ENCODE measurements at places on chromosomes 5 and 9.

GRCh38 chr9:114164191-114164794 is 9.0 kb downstream of the COL27A1 start:
- DNase-seq = no peak
- no peaks in the 10 kb centered on the region for H3K36me3 ChIP-seq
- no peaks in the 10 kb centered on the region for H3K27me3 ChIP-seq
- no peak overlapping the region for H3K27ac ChIP-seq
- H3K4me3 ChIP-seq = no peak overlapping the region

DNA sequence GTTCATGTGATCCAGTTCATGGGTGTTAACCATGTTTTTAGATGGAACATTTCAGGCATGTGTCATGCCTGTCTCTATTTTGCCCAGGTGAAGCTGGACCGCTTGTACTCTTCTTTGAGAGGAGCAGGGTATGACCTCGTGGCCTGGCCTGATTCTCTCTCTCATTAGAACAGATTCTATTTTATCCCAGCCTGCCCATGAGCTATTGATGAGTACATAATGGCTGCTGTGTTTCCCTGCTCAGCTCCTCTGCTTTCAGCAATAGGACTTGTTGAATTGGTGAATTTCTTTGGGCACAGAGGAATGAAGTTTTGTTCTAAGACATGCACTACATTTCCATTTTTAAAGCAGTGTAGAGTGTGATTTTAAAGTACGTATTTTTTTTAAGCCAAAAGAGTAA is 86.2 kb downstream of the HACD4 start:
- H3K27ac ChIP-seq = no peak overlapping the region
- no peak for DNase-seq
- H3K4me3 ChIP-seq = no peak overlapping the region
- no peaks in the 10 kb centered on the region for H3K27me3 ChIP-seq
- no peaks in the 10 kb centered on the region for H3K36me3 ChIP-seq

- no peak for DNase-seq
- H3K27me3 ChIP-seq = no peaks in the 10 kb centered on the region
- no peaks in the 10 kb centered on the region for H3K36me3 ChIP-seq
- no peak overlapping the region for H3K27ac ChIP-seq
- H3K4me3 ChIP-seq = no peak overlapping the region
These were observed 20.9 kb upstream of the HAPLN1 start for GRCh38 chr5:83741571-83741970.

- H3K27ac ChIP-seq = peak overlapping the region; percentile 69
- H3K36me3 ChIP-seq = peaks cover 4% of the 10 kb centered on the region
- DNase-seq = no peak
- H3K4me1 ChIP-seq = peaks cover 85% of the 10 kb centered on the region
- H3K27me3 ChIP-seq = no peaks in the 10 kb centered on the region
These were observed 12.2 kb downstream of the TNIP1 start for GRCh38 chr5:151068433-151069197.

DNA sequence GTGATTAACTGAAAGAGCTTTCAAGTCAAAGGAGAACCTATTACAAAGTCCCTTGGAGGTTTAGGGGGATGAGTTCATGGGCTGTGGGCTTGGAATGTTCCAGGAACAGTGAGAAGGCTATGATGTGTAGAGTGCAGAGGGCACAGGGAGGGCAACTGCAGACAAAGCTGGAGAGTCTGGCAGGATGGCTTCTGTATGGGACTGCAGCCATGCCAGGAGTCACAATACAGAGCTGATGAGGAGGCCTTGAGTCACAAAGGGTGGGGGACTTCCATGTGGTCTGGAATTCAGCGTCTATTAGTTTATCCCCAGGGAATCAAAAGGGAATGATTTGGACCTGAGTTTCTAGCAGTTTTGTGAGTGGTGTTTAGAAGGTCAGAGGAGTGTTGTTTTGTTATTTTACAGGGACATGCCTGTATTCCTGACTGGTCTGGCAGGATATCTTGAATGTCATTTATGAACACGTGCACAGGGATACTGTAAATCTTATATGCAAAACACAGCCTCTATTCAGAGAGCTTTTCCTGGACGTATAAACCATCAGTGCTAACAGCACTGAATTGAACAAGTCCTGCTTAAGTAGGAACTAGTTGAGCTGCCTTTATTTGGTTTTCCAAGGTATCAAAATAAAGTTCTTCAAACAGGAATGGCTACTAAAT is 14.3 kb upstream of the TEK start:
- no peak overlapping the region for H3K27ac ChIP-seq
- no peaks in the 10 kb centered on the region for H3K36me3 ChIP-seq

- H3K27ac ChIP-seq = no peak overlapping the region
- DNase-seq = no peak
- no peaks in the 10 kb centered on the region for H3K36me3 ChIP-seq
- H3K4me1 ChIP-seq = peaks cover 20% of the 10 kb centered on the region
These were observed 110.2 kb upstream of the PCA3 start for GRCh38 chr9:76654051-76654461.

- no peak overlapping the region for H3K27ac ChIP-seq
- H3K4me3 ChIP-seq = no peak overlapping the region
- DNase-seq = no peak
- H3K27me3 ChIP-seq = no peaks in the 10 kb centered on the region
These were observed 104.8 kb downstream of the GABBR2 start for GRCh38 chr9:98603821-98604383.

GRCh38 chr5:56535347-56535746 is 280.0 kb upstream of the MAP3K1 start:
- no peaks in the 10 kb centered on the region for H3K27me3 ChIP-seq
- no peak overlapping the region for H3K4me3 ChIP-seq
- DNase-seq = no peak
- no peaks in the 10 kb centered on the region for H3K4me1 ChIP-seq
- H3K27ac ChIP-seq = no peak overlapping the region

DNA sequence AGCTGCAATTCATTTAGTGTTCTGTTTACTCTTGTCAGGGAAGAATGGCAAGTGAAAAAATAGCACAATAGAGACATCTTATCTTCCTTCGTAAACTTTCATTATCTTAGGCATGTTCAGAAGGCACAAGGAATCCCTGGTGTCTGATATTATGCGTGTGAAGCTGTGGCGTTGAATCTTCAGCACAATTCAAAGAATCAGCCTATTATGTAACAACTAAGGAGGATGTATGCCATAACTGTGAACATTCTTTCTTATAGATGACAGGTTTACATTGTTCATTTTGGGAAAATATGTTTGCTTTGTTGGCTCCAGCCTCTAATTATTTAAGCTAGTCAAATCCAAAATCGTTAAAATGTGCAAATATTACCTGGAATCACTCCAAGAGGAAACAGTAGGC is 446.1 kb downstream of the ANXA1 start:
- DNase-seq = no peak
- H3K36me3 ChIP-seq = no peaks in the 10 kb centered on the region
- H3K4me3 ChIP-seq = no peak overlapping the region
- no peak overlapping the region for H3K27ac ChIP-seq
- no peaks in the 10 kb centered on the region for H3K4me1 ChIP-seq
- H3K27me3 ChIP-seq = no peaks in the 10 kb centered on the region

DNA sequence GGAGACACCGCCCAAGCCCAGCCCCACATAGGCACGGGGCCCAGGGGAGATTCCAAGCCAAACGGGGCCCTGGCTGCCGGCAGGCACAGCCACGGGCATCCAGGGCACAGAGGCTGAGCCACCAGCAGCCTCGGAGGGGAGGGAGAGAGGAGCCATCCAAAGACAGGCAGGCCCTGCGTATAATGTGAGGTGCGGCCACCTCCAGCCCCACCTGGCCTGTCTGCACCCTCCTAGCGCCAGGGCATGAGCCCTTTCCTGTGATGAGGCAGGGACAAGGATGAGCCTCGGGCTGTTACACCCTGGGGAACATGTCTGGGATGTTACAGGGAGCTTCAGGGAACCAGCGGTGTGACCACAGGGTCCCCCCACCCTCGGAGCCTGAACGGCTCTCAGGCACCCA is 1.1 kb upstream of the CCDC187 start:
- no peak for DNase-seq
- H3K4me3 ChIP-seq = no peak overlapping the region
- no peaks in the 10 kb centered on the region for H3K36me3 ChIP-seq
- no peaks in the 10 kb centered on the region for H3K4me1 ChIP-seq

DNA sequence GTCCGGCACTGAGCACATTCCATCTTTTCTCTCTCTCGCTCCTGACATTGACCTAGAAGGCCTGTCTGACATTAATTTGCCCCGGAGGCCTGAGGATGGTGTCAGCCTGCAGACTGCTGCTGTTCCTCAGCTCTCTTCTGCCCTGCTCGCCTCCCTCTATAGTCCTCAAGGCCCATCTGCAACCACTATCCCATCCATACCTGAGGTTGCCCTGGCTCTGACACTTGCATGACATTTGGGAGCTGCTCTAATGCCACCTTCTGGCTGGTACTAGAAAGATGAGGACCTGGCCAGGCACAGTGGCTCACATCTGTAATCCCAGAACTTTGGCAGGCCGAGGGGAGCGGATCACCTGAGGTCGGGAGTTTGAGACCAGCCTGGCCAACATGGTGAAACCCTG is 38.6 kb upstream of the GGTA1 start:
- no peaks in the 10 kb centered on the region for H3K4me1 ChIP-seq
- no peaks in the 10 kb centered on the region for H3K36me3 ChIP-seq
- no peak overlapping the region for H3K27ac ChIP-seq
- H3K27me3 ChIP-seq = no peaks in the 10 kb centered on the region

- no peaks in the 10 kb centered on the region for H3K36me3 ChIP-seq
- no peak overlapping the region for H3K27ac ChIP-seq
- no peaks in the 10 kb centered on the region for H3K27me3 ChIP-seq
- no peak overlapping the region for H3K4me3 ChIP-seq
These were observed 4.6 kb downstream of the BICD2 start for GRCh38 chr9:92760070-92760469.

GRCh38 chr5:105304859-105305258 is 1742.3 kb upstream of the NUDT12 start:
- no peaks in the 10 kb centered on the region for H3K4me1 ChIP-seq
- DNase-seq = no peak
- H3K36me3 ChIP-seq = no peaks in the 10 kb centered on the region

DNA sequence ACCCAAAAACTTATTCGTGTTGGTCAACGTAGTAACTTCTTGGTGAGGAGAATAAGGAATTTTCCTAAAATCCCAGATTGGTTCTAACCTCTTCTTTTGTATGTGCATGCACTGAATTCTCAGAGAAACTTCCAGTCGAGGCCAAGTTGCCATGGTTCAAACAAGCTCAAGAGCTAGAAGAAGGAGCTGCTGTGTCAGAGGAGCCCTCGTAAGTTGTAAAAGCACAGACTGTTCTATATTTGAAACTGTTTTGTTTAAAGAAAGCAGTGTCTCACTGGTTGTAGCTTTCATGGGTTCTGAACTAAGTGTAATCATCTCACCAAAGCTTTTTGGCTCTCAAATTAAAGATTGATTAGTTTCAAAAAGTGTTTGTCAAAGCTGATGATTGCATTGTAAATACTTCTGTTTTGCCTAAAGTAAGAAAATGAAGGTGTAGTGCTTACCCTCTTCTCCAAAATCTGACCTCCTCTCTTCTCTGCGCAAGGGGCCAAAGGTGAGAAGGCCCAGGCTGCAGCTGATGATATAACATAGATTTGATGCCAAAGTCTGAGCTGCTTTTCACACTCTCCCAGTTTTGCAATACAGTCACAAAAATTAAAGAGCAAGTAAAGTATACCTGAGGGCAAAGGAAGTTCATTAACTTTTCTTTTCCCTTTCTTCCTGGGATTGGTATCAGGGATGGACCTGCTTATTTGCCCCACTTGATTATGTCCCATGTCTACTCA is 210.8 kb downstream of the ADAMTSL1 start:
- no peak for DNase-seq
- H3K27me3 ChIP-seq = no peaks in the 10 kb centered on the region
- H3K36me3 ChIP-seq = no peaks in the 10 kb centered on the region
- H3K27ac ChIP-seq = no peak overlapping the region

GRCh38 chr9:6673326-6674025 is 27.9 kb upstream of the GLDC start:
- H3K36me3 ChIP-seq = no peaks in the 10 kb centered on the region
- no peaks in the 10 kb centered on the region for H3K4me1 ChIP-seq
- H3K27me3 ChIP-seq = no peaks in the 10 kb centered on the region
- H3K27ac ChIP-seq = no peak overlapping the region
- no peak overlapping the region for H3K4me3 ChIP-seq

DNA sequence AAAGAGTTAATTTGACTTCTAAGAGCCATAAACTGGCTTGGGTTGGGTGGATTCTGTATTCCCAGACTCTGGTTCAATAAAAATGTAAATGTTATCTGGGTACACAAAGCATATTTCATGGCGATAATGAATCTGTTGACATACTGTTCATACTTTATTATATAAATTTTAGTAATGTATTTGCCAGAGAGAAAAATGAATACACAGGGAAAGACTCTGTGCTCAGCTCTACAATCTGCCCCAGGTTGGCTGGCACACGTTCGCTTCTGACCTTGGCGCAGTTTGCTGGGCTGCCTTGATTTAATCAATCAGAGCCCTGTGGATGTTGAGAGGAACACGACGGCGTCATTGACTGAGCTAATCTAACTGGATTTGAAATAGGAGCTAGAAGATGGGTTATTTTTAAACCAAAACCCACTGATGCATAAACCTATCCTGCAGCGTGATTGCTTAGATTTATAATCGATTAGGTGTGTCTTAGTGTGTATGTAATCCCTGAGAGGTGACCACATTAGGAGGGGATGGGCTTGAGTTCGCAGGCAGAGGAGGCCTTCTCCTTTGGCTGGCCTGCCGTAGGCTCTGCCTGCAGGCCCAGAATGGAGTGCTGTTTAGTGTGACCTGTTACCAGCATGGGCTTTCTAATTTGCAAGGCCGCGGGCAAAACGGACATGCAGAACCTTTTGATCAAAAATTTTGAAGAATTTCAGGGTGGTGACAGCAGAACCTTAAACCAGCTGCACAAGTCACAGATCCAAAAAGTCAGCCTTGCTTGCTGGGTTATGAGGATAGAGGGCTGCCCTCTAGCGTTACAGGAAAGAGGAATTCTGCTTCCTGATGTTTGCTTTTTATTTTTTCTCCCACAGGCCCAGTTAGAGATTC is 3.9 kb upstream of the ADCY2 start:
- no peak overlapping the region for H3K4me3 ChIP-seq
- no peak for DNase-seq
- peaks cover 19% of the 10 kb centered on the region for H3K27me3 ChIP-seq
- H3K27ac ChIP-seq = no peak overlapping the region
- no peaks in the 10 kb centered on the region for H3K36me3 ChIP-seq

DNA sequence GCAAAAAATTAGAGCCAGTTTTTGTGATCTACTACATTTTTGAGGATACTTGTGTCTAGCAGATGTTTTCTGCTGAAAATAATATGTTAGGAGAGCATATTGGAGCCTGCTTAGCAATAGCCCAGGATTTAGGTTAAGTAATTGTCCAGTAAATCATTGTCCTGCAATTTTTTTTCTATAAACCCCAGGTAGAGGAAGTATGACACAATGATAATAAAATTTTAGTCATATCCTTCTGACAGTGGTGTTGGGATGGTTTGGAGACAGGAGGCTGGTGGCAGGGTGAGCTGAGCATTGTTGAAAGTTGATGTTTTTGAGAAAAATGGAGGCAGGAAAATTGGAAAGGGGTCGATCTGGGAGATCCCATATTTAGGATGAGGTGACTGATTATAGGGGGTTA is 3.5 kb downstream of the SNCAIP start:
- H3K4me1 ChIP-seq = peaks cover 18% of the 10 kb centered on the region
- H3K27me3 ChIP-seq = no peaks in the 10 kb centered on the region
- no peak overlapping the region for H3K4me3 ChIP-seq
- no peak for DNase-seq
- no peak overlapping the region for H3K27ac ChIP-seq
- no peaks in the 10 kb centered on the region for H3K36me3 ChIP-seq

Data from upper lobe of left lung (tissue), 6 donors.